ENCODE measurements at places on chromosomes 4 and X. TPM values are rescaled to one million over a fixed set of nuclear protein-coding genes. Genes with fewer than 3 reads are reported as not detected.

The NUDT11 gene
- total RNA-seq, result 0.08 TPM

The CXCL11 gene
- not detected for total RNA-seq

The SPANXA1 gene
- total RNA-seq, result not detected

The PRSS12 gene
- 0.06 TPM for total RNA-seq

The GPC4 gene
- total RNA-seq, result 21.6 TPM

The CCNQ gene
- 19.7 TPM for total RNA-seq

The CCSER1 gene
- total RNA-seq, result 0.86 TPM

The HMX1 gene
- total RNA-seq, result not detected

The VEGFD gene
- total RNA-seq, result 4.1 TPM

The FAM149A gene
- total RNA-seq, result 8.0 TPM

The CASP6 gene
- 4.6 TPM for total RNA-seq

The TSPYL2 gene
- total RNA-seq, result 20.0 TPM

The PDS5A gene
- total RNA-seq, result 29.2 TPM

The F9 gene
- not detected for total RNA-seq

The FABP2 gene
- total RNA-seq, result not detected

The HTN3 gene
- not detected for total RNA-seq
